ENCODE measurements at places on chromosomes 12 and 14.

GRCh38 chr14:73731111-73731510 lies 16.9 kb upstream of the PNMA1 start:
- no peak for DNase-seq

DNA sequence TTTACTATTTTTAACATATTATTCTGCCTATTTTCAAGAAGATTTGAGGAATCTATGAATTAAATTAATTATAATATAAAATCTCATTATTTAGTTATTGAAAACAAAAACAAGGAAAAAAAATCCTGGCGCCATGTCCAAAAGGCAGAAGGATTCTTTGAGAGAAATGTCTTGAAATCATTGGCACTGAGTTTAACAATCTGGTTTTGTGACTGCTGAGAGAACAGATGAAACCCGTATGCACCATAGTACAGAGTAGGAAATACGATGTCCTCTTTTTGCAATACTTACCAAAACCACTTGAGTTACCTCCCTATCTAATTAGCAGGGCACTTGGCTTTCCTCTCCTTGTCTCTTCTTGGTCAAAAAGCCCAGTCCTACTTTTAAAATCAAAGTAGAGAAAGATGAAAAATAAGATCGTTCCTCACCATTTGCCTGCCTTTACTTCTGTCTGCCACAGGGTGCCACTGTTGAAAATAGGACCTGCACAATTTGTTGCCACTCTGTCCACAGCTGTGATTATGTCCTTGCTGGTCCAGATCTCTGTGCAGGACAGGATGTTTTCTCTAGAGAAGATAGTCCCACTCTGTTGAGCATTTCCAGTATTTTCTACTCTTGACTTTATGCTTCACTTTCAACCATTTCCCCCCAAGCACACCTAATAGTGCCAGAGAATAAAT lies 179.7 kb downstream of the PDZRN4 start:
- DNase-seq = no peak

- no peak for DNase-seq
Measured at GRCh38 chr12:3389986-3390385, 101.0 kb upstream of the PRMT8 start.

DNA sequence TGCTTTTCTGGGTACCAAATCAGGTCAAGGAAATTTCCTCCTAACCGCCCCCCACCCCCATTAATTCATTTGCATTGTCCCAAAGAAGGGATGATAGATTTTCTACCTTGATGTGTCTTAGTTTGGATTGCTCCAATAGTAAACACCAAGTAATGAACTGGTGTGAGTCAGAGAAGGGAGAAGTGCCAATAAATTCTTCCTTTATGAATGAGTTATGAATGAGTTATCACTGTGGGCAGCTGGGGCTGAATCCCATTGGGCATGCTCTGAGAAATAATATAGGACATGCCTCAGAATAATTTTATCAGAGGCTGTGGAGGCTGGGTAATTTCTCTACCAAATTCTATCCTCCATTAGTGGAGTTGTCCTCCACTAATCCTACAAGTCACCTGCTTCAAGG lies 277.9 kb upstream of the FLRT2 start:
- no peak for DNase-seq

- DNase-seq = no peak
Measured at GRCh38 chr12:97616946-97617345, 154.3 kb downstream of the RMST start.

DNA sequence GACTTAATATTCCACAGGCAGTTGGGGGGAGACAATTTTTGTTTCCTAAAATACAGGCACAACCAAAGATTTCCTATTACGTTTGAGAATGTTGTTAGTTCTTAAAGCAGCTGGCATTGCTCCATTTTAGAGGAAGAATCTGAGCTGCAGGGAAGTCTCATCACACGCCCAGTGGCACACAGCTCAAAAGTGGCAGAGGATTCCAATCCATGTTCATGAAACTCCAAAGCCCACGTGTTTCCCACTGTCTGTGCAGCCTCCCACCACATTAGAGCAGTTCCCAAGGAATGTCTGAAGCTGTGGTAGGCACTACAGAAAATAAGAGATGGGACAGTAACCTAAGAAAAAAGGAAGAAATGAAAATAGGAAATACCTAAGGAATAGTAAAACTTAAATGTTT lies 6.1 kb upstream of the IL26 start:
- DNase-seq = no peak

GRCh38 chr14:103372552-103373304 lies 12.5 kb upstream of the MARK3 start:
- DNase-seq = no peak

- DNase-seq = no peak
Measured at GRCh38 chr12:116609319-116610114, 50.3 kb downstream of the MAP1LC3B2 start.

- no peak for DNase-seq
Measured at GRCh38 chr12:51025338-51025835, 797 bp downstream of the SLC11A2 start.

DNA sequence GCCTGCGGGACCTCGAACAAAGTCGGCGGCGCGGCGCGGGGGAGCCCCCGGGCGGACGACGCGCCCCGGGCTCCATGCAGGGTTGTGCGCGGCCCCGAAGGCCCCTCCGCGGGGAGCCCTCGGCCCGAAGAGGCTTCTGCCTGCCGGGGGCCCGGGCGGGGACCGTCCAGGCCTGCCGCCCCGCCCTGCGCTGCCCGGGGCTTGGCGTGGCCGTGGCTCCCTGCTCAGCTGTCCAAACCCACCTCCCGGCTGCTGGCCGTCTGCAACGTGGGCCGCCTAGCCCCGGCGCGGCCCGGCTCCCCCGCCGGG lies 670 bp downstream of the DYRK2 start:
- DNase-seq = peak; percentile 9

GRCh38 chr14:26841326-26841725 lies 243.5 kb upstream of the NOVA1 start:
- no peak for DNase-seq

DNA sequence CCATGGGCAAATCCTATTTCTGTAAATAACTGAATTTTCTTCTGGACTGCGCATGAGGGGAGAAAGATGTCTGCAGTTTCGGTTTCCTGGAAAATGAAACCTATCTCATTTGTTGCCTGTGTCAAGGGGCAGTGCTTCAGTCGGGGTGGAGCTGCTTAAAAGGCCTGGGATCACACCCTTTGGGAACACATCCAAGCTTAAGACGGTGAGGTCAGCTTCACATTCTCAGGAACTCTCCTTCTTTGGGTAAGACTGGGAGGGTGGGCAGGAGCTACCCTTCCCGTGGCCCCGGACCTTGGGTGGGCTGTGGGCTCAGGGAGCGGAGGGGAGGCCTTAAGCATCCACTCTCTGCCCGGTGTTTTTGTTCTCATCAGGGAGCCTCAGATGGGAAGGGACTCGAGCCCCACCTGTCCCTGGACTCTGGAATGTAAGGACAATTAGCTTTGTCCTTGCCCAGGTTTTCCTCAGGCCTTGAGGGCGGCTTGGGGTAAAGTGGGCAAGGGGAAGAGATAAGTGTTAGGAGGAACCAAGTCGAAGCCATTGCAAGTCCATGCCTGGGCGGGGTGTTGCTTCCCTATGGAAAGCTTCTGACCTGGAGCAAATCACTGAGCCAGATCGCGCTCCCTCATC lies at the start of gene IFI27:
Gene IFI27 (plus strand): TSS at position 185 of the 630 bp plus-strand sequence.
- no peak for DNase-seq

DNA sequence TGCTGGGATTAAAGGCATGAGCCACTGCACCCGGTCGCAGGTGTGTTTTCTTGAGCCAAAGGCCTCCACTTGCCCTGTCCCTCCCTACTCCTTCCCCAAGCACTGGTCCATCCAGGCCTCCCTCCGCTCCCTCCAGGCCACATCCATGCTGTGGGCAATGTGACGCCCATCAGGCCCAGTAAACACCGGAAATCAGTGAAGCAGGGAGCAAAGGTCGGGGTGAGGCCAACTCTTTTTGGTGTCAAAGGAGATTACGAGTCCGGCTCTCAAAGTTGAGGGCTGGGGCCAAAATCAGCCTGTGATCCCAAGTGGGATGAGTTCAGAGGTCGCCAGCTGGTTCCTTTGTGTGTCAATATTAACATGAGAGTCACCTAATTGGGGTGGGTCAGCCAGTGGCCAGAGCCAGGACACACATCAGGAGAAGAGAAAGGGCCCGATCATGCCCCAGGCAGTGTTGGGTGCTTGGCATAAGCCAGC lies 195.7 kb downstream of the RBM19 start:
- no peak for DNase-seq

- no peak for DNase-seq
Measured at GRCh38 chr12:103197725-103198388, 240.4 kb downstream of the ASCL1 start.

DNA sequence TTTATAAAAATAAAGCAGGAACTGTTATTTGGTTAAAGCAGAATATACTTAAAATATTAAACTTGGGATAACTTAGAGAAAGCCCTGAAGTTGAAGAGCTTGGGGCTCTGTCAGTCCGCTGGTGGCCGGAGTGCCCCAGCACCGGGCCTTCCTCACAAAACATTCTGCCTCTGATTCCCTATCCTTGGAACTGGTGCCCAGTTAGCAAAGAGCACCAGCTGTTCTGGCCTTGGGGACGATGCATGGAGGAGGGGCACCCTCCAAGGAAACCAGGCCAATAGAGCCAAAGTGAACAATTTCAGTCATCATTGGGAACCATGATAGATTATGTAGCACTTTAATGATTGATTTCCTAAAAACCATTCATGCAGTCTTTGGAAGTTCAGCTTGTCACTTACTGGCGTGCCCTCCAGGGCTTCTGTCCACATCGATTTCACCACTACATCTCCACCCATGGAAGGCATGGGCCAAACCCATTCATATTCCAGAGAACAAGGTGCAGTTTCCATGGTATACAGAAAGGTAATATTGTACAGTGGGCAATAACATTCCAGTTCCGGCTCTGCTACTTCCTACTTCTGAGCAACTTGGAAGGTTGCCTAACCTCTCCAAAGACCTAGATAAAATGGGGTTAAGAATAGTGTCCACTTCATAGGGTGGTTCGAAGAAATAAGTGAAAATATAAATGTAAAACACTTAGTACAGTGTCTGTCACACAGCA lies 145.9 kb downstream of the ETV6 start:
- DNase-seq = no peak

DNA sequence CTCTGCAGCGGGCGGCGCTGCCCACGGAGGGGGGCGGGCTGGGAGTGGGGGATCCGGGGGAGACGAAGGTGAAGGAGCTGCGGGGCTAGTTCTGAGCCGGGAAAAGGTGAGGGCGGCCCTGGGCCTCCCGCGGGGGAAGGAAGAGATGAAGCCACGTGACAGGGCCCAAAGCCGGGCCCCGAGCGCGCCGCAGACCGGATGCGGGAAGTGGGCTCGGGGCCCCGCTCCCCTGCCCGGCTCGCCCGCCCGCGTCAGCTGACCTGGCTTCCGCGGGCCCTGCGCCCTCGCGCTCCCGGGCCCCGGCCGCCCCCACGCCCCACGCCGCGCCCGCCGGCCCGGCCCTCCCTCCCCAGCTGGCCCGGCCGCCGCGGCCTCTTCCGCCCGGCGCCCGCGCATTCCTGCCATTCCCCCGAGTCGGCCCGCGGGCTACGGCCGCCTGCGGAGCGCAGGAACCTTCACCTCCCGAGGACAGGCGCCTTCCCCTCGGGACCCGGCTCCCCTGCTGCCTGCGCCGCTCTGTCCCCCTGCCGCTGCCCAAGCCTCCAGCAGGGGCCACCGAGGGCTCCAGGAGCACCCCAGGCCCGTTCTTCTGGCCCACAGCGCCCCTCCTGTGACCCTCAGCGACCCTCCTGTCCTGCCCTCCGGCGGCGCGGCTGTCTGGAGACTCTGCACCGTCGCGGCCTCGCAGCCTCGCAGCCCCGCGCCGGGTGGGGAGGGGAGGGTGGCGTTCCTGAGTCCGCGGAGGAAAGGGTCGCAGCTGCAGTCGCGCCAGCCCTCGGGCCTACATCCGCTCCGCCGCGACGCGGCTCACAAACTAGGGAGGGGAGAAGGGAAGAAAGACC lies 20.4 kb downstream of the NINJ2 start:
- peak; percentile 59 for DNase-seq

DNA sequence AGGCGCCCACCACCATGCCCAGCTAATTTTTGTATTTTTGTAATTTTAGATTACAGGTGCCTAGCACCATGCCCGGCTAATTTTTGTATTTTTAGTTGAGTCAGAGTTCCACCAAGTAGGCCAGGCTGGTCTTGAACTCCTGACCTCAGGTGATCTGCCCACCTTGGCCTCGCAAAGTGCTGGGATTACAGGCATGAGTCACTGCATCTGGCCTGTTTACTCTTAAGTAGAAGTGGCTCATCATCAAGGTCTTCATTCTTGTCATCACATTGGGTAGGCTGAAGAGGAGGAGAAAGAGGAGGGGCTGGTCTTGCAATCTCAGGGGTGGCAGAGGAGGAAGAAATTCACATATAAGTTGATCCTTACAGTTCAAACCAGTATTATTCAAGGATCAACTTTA lies 152.4 kb upstream of the ATP2B1 start:
- no peak for DNase-seq

- DNase-seq = peak; percentile 26
Measured at GRCh38 chr12:104494137-104494792, 37.5 kb downstream of the CHST11 start.

DNA sequence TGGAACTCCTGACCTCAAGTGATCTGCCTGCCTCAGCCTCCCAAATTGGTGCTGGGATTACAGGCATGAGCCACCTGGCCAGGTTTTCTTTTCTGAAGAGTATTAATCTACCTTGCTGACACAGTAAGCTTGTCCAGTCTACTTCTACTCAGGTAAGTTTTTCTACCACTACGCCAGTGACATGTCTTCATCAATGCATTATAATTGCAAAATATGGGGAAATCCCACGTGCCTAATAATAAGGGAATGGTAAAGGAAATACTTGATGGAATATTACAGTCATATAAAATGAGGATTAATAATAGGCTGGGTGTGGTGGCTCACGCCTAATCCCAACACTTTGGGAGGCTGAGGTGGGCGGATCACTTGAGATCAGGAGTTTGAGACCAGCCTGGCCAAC lies 62.3 kb downstream of the RAB35 start:
- no peak for DNase-seq

GRCh38 chr12:57027011-57027804 lies 10.9 kb upstream of the TAC3 start:
- no peak for DNase-seq

GRCh38 chr14:54481695-54482094 lies 7.1 kb downstream of the GMFB start:
- DNase-seq = no peak

GRCh38 chr12:11595080-11595479 lies 54.4 kb upstream of the ETV6 start:
- no peak for DNase-seq

GRCh38 chr12:6052940-6053329 lies 71.5 kb downstream of the VWF start:
- DNase-seq = no peak

DNA sequence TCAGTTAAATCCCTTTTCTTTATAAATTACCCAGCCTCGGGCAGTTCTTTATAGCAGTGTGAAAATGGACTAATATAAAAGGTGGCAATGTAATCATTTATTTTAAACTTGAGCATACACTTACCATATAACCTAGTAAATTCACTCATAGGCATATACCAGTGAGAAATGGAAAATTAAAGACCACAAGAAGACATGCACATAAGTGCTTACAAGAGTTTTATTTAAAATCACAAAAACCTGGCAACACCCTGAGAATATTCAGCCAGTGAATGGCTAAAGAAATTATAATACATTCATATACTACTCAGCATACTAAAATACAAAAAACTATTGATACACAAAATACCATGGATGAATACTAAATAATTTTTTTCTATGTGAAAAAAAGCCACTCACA lies 1017.5 kb upstream of the TMEM132C start:
- no peak for DNase-seq

Measured in stimulated activated CD4-positive, alpha-beta T cell treated with anti-CD3 and anti-CD28 coated beads, Interleukin-15, amount 100 ng/mL, for 1 hour (primary cell).